ENCODE measurements at places on chromosomes 7 and 10.

- no peak for DNase-seq
Measured at GRCh38 chr10:7362471-7362870, 48.4 kb downstream of the SFMBT2 start.

- DNase-seq: no peak
Measured at GRCh38 chr10:113487154-113487553, 65.7 kb upstream of the HABP2 start.

- DNase-seq: no peak
Measured at GRCh38 chr7:44103566-44103922, 601 bp upstream of the AEBP1 start.

- no peak for DNase-seq
Measured at GRCh38 chr10:22486431-22486830, 141.1 kb downstream of the SPAG6 start.

DNA sequence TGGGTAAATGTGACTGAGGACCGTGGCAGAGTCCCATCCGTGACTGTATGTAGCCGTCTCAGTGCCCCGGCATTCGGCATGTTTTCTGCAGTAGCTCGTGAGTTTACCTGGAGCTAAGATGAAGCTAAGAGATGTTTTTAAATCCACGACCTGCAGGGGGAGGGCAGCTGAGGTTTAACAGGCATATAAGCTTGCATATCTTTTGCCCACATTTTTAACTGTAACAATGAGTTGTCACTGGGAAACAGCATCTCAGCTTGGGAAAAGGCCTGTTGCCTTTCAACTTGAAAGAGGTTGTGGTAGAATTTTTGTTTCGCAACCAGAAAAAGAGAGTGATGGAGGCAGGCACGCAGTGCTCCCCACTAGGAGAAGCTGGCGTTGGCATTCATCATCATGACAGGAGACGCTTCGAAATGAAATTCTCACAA lies 77.7 kb downstream of the CELF2 start:
- DNase-seq: no peak

DNA sequence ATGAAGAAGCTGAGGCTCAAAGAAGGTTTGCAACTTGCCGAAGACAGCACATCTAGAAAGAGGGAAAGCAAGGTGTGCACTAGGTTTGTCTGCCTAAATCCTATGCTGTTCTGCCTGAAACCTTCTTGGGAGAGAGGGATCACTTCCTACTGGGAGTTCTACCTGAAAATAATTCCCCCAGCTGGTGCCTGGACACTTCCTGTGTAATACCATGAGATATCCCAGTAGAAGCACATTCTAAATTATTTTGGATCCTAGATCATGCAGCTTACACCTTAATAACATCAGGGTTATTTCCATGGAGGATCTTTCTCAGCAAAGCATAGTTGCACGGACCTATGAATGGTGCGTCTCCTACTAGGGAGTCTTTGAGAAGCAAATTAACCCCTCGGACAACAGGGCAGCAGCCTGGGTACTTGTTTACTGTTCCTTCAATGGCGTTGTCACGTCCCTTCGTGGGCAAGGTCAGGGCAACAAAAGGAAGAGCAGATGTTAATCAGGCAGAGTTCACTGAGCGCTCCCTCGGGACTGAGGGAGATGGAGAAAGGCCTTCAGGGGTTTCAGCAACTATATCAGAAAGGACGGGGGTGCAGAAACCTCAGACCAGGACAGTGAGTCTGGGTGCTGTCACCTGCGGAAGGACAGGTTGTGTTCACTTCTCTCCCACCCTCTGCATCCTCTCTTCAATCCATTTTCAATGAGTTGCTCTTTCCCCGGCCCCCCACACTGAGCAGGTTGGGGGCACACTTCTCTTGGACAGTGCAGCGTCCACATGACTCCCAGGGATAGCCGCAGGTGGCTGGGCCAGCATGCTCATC lies 44.0 kb downstream of the OAT start:
- no peak for DNase-seq

DNA sequence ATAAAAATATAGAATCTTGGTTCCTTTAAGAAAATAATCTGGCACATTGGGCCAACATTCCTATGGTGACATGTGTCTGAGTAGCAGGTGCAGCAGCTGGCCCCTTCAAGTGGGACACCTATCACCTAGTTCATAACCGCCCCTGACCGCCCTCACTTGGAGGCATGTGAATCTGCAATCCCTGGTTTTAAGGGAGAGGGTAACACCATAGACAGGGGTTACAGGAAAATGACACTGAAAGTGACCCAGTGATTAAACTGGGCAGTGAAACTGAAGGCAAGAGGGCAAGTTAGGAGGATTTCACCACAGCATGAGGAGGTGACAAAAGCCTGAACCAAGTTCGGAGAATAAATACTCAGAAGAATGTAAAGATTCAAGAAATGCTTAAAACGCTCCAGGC lies 1.1 kb downstream of the RSU1 start:
- no peak for DNase-seq

DNA sequence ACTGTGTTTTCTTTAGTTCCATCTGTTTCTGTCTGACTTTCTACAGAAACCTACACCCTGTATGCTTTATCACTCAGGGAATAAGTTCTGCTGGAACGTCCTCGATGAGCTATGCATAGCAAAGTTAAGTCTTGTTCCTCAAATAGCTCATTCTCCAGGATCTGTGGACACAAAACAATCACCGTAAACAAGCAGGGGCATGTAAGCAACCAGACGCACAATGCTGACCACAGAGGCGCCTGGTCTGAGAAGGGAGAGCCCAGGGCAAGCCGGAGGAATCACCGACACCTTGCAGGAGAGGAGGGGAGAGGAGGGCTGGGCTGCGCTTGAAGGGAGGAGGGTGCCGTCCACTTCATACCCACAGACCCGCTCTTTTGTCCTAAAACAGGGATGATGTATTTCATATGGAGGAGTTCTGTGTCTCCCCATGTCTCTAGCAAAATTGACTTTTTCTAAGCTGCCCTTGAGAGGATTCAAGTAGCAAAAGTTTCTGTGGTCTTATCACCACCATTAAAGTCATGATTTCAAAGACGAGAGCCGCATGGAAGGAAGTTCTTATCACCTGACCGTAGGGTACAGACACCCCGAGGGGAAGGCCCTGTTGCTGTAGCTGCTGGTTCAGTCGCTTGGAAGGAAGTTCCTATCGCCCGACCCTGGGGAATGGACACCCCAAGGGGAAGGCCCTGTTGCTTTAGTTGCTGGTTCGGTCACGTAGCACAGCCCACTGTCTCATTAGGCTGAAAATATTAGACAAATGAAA lies 14.3 kb downstream of the CALML3 start:
- DNase-seq: no peak

DNA sequence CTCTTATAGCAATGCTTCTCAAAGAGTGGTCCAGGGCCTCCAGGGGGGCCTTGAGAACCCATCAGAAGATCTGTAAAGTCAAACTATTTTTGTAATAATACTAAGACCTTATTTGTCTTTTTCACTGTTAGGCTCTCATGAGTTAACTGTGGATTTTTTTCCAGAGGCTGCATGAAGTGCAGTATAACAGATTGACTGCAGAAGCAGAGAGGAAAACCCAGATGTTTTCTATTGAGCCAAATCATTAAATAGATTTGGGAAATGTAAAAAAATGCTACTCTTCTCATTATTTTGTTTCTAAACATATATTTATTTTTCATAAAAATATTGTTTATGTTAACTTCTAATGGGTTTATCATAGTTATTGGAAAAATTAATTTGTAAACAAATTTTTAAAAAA lies 589.0 kb upstream of the LRRTM3 start:
- DNase-seq: no peak

DNA sequence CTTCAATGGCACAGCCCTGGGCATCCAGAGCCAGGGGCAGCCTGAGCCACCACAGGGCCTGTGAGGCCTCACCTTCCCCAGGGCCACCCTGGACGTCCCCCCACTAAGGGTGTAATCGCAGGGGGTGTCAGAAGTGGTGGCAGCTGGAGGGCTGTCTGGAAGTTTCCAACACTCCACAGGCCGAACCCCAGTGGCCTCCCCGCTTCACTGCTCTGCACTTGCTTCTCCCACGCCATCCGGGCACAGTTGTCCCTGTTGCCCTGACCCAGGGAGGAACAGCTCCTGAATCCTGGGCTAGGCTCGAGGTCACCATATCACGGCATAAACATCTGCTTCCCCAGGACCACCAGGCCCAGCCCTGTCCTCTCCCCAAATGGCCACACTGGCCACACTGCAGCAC lies 276.6 kb downstream of the MAD1L1 start:
- no peak for DNase-seq

GRCh38 chr7:68185631-68186456 lies 1189.2 kb downstream of the TYW1 start:
- DNase-seq: no peak

DNA sequence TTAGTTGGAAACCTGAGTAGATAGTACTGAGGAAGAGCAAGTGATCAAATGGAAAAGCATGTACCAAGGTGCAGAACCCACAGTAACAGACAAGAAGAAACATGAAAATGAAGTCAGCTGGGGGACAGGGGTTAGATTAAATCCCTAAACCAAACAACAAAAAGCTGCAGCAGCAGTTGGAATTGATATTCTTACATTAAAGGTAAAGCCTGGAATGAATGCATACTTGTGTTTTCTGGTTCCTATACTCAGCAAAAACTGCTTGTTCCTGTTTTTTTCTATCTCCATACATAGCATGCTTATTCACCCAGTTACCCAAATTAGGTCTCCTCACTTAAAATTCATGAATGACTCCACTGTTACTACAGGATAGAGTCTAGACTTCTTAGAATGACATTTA lies 92.4 kb downstream of the TPST1 start:
- DNase-seq: no peak

DNA sequence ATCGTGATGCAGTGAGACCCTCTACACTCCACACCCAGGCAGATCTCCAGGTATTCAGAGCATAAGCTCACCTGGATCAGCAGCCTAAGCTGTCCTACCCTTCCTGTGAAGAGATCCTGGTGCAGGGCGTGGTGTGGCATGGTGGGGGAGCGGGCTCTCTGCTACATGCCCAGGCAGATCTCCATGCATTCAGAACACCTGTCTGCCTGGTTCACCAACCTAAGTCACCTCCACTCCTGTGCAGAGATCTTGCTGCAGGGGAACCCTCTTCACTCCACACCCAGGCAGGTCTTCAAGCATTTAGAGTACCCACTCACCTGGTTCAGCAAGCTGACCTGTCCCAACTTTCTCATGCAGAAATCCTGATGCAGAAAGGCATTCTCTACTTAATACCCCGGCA lies 394.4 kb upstream of the SEMA3A start:
- no peak for DNase-seq

- DNase-seq: no peak
Measured at GRCh38 chr10:111109501-111110242, 32.8 kb downstream of the ADRA2A start.

- DNase-seq: no peak
Measured at GRCh38 chr7:6159097-6159483, 113.3 kb downstream of the CYTH3 start.

DNA sequence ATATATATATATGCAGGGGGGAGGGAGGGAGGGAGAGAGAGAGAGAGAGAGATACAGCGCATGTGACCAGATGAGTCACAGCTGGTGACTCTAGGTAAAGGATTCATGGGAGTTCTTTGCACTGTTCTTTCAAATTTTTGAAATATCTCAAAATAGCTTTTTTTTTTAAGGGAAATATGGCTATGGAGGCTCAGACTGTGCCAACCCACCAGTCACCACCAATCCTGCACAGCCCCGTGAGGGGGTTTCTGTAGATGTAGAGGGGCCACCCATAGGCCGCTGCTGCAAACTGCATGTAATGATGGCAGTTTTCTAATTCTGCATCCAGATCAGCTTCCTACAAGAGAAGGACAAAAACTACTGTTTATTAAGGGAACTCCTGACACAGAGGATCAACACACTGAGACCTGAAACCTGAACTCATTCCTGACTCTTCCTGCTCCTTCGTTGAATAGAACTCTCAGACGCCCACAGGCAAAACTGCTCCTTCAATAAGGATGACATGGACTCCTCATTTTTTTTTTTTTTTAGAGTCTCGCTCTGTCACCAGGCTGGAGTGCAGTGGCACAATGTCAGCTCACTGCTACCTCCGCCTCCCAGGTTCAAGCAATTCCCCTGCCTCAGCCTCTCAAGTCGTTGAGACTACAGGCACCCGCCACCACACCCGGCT lies 17.3 kb downstream of the DAGLB start:
- no peak for DNase-seq

DNA sequence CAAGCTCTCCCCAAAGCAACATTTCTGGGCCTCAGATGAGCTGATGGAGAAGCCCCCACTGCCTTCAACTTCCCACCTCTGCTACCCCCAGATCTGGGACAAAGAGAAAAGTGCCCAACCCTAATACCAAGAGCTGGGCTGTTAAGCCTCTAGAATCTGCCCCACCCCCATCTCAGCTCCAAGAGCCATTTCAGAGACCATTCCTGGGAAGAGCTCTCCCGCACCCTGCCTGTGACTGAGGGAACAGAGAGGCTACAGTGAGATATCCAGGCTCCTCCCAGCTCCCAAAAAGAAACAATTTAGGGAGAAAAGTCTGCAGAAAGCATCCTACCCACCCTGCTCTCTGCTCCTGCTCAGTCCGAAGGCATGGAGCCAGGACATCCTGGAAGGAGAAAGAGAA lies 2.5 kb upstream of the KCNH2 start:
- peak; percentile 77 for DNase-seq

GRCh38 chr10:22244001-22244400 lies 26.2 kb upstream of the EBLN1 start:
- no peak for DNase-seq

DNA sequence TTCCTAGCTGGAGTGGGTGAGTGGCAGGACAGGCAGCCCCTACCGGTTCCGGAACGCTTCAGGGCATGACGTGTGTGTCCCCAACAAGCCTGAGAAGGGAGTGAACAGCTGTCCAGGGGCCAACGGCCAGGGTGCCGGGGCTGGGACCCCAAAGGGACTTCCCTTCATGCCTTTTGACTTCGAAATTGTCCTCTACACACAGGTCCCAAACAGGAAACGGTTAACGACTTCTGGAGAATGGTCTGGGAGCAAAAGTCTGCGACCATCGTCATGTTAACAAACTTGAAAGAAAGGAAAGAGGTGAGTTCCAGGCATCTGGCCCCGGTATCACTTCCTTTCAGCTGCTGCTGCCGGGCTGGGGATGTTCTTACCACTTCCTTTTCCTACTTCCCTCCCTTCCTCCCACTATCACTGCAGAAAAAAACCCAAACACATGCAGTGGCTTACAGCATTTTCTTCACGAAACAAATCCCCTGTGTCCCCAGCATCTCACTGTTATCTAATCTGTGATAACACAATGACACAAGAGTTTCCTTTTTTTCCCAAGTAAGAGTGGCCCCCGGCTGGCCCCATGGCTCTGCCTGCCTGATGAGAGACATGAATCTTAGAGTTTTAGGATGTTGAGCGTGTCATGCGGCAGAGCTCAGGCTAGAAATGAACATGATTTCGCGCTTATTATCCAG lies 63.2 kb downstream of the MKI67 start:
- DNase-seq: no peak

DNA sequence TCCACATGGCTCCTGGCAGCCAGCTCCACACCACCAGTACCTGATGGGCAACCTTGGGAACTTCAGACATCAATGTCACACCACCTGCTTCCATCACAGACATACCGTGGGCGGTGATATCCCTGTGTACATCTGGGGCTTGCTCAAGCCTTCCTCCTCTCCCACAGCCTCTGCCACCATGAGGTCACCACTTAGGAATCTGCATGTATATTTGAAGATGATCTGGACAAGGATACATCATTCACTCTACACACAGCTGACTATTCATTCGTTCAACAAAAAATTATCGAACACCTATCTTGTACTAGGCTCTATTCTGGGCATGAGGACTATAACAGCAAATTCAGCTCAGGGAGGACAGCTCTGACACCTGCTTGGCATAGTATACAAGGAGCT lies 6.8 kb downstream of the DLG5 start:
- DNase-seq: no peak

Data from neural progenitor cell (in vitro differentiated cells).